ENCODE measurements at places on chromosomes 6 and 20.

DNA sequence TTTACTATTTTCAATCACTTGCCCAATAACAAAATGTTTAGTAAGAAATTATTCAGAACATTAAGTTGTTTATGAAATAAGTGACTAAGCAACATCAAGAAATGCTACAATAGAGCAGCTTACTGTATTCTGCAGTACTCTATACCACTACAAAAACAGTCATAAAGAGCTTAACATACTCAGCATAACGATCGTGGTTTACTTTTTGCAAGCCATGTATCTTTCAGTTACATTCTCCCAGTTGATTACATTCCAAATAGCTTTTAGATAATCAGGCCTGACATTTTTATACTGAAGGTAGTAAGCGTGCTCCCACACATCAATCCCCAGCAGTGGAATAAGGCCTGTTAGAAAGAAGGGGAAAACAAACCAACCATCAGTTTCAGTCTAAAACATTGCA is 10.7 kb downstream of the SOD2 start:
- no peak for ATAC-seq
- no peaks in the 10 kb centered on the region for H3K27me3 ChIP-seq
- peaks cover 90% of the 10 kb centered on the region for H3K36me3 ChIP-seq
- H3K27ac ChIP-seq = no peak overlapping the region
- no peaks in the 10 kb centered on the region for H3K4me1 ChIP-seq

DNA sequence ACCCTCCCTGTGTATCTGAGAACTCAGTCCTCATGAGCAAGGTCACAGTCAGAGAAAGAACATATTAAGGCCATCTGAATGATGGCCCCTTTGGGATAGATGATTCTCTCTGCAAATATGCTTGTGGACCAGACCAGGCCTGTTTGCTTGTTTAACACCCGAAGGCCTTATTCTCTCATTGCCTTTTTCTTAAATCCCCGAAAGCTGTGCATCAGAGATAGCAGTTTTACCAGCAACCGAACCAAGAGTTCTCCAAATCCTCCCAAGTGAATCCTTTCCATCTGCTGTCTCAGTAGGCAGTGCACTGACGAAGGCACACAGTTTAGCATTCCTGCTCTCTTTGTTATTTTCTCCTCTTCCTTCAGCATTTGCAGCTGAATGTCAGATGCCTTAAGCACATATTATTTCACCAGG is 79.8 kb downstream of the TRMT6 start:
- no peaks in the 10 kb centered on the region for H3K36me3 ChIP-seq
- peaks cover 2% of the 10 kb centered on the region for H3K4me1 ChIP-seq
- no peak for ATAC-seq
- H3K4me3 ChIP-seq = no peak overlapping the region

- no peaks in the 10 kb centered on the region for H3K36me3 ChIP-seq
- ATAC-seq = no peak
- H3K27me3 ChIP-seq = no peaks in the 10 kb centered on the region
- H3K4me3 ChIP-seq = no peak overlapping the region
These were observed 18.2 kb upstream of the SASH1 start for GRCh38 chr6:148324297-148324985.

DNA sequence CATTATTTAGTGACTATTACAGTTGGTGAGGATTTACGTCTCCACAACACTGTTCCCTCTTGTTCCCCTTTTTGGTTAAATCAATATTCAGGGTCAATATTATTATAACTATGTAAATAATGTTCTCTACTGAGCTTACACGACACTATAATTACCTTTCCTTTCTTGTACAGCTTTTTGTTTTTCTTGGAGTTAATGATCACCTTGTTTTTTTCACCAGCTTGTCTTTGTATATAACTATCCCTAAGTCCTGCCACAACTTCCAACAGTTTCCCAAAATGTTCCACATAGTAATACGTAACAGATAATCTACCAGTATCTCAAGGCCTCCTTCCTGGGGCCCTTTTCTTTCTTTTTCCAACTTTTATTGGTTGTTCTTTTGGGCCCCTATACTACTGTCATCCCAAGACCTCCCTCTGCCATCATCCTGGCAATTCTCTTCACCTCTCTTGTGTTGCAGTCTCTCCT is 142.0 kb upstream of the SOX4 start:
- H3K27me3 ChIP-seq = no peaks in the 10 kb centered on the region
- ATAC-seq = no peak
- no peaks in the 10 kb centered on the region for H3K4me1 ChIP-seq
- H3K36me3 ChIP-seq = no peaks in the 10 kb centered on the region
- H3K4me3 ChIP-seq = no peak overlapping the region

DNA sequence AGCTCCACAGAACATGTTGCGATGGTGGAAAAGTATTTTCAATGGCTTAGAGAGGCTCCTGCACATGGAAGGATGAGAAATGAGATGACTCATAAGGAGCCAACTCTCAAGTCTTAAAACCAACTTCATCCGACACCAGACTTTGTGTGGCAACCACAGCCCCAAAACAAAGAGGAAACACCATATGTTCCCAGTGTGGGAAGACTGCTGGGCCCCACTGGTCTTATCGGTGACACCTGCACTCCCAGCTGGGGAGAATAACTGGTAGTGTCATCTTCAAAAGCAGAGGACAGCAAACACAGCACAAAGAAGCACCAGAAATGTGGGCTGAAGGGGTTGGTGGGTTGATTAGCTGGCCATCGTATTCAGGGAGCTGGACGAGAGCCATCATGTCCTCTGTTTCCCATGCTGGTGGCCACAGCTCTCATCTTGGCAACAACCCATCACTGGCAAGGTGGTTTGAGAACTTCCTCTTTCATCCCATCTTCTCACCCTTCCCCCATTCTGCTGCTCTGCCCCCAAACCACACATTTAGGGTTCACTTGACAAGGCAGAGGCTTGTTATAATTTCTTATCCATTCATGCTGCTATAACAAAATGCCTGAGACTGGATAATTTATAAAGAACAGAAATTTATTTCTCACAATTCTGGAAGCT is 46.0 kb upstream of the TASP1 start:
- no peaks in the 10 kb centered on the region for H3K36me3 ChIP-seq
- no peak overlapping the region for H3K27ac ChIP-seq
- ATAC-seq = no peak
- H3K27me3 ChIP-seq = no peaks in the 10 kb centered on the region
- no peak overlapping the region for H3K4me3 ChIP-seq

- no peaks in the 10 kb centered on the region for H3K27me3 ChIP-seq
- no peaks in the 10 kb centered on the region for H3K36me3 ChIP-seq
- H3K4me1 ChIP-seq = no peaks in the 10 kb centered on the region
- no peak overlapping the region for H3K27ac ChIP-seq
These were observed 370.9 kb upstream of the MARCKS start for GRCh38 chr6:113486199-113486598.

All from gastroesophageal sphincter (tissue), 4 donors.